ENCODE measurements at places on chromosomes 5 and 9.

DNA sequence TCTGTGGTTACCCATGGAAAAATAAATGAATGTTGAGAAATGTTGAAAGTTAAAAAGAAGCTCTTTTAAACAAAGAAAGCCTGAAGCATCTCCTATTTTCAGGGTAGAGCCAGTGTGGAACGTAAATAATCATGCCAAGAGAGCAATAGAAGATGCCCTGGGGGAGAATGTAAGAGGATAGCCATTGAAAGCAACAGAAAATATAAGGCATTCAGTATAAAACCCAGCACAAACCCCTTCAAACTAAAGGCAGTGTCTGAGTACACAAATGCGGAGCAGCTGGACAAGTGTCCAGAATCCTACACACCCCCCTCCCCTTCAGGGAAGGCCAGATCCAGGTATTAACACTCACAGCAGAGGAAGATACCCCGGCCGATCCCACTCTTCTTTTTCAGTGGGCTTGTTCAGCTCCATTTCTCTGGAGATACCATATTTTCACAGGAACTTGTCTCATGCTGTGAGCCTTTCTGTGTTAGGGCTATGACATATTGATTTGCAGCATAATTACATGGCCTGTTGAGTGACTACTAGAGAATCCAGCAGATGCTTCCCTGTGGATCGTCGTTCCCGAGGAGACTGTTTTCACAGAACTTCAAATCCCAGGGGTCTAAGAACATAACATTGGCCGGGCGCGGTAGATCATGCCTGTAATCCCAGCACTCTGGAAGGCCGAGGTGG, 101.2 kb downstream of the PLK2 start:
- no peaks in the 10 kb centered on the region for H3K27me3 ChIP-seq
- H3K4me3 ChIP-seq = no peak overlapping the region
- H3K27ac ChIP-seq = no peak overlapping the region
- no peaks in the 10 kb centered on the region for H3K36me3 ChIP-seq
- no peak for DNase-seq
- no peaks in the 10 kb centered on the region for H3K4me1 ChIP-seq

DNA sequence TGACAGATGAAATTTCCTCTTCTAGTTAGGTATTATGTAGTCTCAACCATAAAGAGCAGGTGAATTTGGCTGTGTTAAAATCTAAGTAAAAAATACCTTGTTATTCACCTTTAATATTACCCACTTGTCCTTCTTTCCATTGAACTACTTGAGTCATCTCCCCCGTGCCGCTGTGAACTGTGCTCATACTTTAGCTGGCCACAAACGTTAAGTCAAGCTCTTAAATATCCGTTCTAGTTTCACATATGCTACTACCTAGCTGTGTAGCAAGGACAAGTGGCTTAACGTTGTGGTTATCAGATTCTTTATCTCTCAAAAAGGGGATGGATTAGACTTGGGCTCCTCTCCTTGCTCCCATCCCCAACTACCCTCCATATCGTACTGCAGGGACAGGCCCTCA, 110.4 kb downstream of the EFNA5 start:
- no peaks in the 10 kb centered on the region for H3K36me3 ChIP-seq
- peaks cover 18% of the 10 kb centered on the region for H3K27me3 ChIP-seq
- DNase-seq = no peak
- no peak overlapping the region for H3K4me3 ChIP-seq

GRCh38 chr9:21082671-21083070, 4.9 kb upstream of the IFNB1 start:
- no peaks in the 10 kb centered on the region for H3K27me3 ChIP-seq
- no peak overlapping the region for H3K27ac ChIP-seq
- H3K36me3 ChIP-seq = no peaks in the 10 kb centered on the region
- no peak overlapping the region for H3K4me3 ChIP-seq

GRCh38 chr5:120372899-120373298, 91.2 kb upstream of the PRR16 start:
- peaks cover 3% of the 10 kb centered on the region for H3K36me3 ChIP-seq
- H3K27ac ChIP-seq = no peak overlapping the region
- no peak overlapping the region for H3K4me3 ChIP-seq
- H3K4me1 ChIP-seq = no peaks in the 10 kb centered on the region

DNA sequence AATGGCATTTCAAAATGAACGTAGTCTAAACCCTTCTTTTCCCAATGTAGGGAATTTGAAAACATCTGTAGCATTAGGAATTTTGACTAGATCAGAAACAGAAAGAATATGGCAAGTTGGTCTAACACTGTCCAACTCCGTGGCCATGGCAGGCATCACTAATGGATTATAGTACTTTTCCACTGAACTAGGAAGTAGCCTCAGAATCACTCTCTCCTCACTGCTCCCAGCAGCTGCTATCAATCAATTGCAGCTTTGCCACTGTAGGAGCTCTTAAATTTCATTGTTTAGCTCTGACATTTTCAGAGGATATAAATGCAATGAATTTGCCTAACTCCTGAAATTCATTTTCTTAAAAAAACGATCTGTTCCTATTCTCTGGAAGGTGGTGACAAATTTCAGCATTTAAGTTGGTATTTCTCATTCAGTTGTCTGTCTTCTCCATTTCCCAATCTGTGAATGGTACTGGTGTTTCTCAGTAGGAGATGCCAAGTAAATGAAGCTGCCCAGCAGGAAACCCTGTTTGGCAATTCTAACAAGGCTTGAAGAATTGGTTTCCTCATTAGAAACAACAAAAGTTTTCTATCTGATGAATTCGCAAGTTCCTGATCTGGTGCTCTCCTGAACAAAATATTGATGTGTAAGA, 64.7 kb downstream of the TLR4 start:
- H3K36me3 ChIP-seq = no peaks in the 10 kb centered on the region
- H3K27me3 ChIP-seq = peaks cover 12% of the 10 kb centered on the region
- H3K27ac ChIP-seq = no peak overlapping the region

GRCh38 chr5:113552620-113553019, 39.1 kb downstream of the YTHDC2 start:
- H3K27ac ChIP-seq = no peak overlapping the region
- no peak overlapping the region for H3K4me3 ChIP-seq
- H3K36me3 ChIP-seq = peaks cover 65% of the 10 kb centered on the region
- H3K4me1 ChIP-seq = peaks cover 5% of the 10 kb centered on the region
- H3K27me3 ChIP-seq = no peaks in the 10 kb centered on the region

GRCh38 chr9:71741926-71742648, 26.2 kb downstream of the CEMIP2 start:
- H3K27me3 ChIP-seq = no peaks in the 10 kb centered on the region
- H3K4me1 ChIP-seq = peaks cover 13% of the 10 kb centered on the region
- no peak for DNase-seq

DNA sequence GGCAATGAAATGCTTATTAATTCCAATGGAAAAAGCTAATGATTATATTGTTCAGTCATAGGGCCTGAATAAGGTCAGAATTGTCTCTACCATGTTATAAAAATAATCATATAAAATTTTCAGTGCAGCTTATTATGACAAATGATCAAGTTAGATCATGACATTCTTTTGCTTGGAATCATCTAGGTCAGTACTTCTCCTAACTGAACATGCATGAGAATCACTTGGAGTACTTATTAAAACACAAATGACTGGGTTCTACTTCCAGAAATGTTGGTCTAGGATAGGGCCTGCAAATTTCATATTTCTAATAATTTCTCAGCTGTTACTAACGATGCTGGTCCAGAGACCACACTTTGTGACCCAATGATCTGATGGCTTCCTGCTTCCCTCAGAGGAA, 806.0 kb upstream of the ZNF608 start:
- no peaks in the 10 kb centered on the region for H3K4me1 ChIP-seq
- H3K27me3 ChIP-seq = no peaks in the 10 kb centered on the region
- no peak overlapping the region for H3K27ac ChIP-seq
- H3K4me3 ChIP-seq = no peak overlapping the region
- no peak for DNase-seq

DNA sequence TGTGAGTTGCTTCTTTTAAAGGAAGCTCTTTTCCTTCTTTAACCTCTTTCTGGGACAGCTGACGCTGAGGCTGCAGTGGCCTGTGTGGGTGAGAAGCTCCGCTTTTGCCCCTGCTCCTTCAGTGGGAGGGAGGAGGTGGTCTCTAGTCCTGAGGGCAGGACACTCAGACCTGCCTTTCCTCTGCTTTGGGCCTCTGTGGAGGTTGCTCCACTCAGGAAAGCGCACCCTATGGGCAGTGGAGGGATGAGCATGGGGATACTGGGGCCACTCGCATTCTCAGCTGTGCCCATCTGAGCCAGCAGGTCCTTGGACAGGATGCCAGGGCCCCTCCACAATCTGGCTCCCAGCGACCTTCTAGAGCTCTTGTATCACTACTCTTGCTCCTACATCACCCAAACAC, 111.5 kb downstream of the NSG2 start:
- DNase-seq = no peak
- no peak overlapping the region for H3K4me3 ChIP-seq
- H3K27ac ChIP-seq = no peak overlapping the region
- peaks cover 2% of the 10 kb centered on the region for H3K27me3 ChIP-seq
- H3K4me1 ChIP-seq = no peaks in the 10 kb centered on the region

DNA sequence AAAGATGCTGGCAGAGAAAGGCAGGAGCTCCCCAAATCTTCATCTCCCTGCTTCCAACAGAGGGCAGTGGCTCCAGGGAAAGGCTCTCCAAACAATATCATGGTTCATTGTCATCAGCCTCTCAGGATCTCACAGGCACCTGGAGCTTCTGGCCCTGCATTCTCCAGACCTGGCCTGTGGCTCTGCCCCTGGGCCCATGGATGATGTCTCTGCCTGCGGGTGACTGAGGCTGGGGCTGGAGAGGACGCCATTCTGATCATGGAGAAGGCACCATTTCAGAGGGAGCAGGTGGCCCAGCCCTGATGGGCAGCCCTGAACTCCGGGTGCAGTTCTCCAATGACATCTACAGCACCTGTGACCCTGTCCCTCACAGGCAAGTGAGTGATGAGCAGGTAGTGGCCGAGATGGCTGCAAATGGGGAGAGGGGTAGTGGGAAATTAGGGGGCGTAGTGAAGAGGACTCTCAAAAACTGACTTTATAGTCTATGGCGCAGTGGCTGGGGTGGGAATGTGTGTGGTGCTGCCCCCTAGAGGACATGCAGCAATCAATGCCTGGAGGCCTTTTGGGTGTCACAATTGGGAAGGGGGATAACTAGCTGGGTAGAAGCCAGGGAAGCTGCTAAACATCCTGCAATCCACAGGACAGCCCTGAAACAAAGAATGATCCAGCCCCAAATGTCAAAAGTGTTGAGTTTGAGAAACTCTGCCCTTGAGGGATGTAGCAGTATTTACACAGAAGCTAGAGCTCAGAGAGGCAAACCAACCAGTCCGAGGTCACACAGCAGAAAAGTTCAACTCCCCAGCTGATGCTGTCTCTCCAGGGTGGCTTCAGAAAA, 3.2 kb downstream of the SH3PXD2B start:
- H3K27ac ChIP-seq = no peak overlapping the region
- no peaks in the 10 kb centered on the region for H3K36me3 ChIP-seq
- no peak overlapping the region for H3K4me3 ChIP-seq
- peaks cover 8% of the 10 kb centered on the region for H3K4me1 ChIP-seq
- peaks cover 57% of the 10 kb centered on the region for H3K27me3 ChIP-seq
- no peak for DNase-seq

DNA sequence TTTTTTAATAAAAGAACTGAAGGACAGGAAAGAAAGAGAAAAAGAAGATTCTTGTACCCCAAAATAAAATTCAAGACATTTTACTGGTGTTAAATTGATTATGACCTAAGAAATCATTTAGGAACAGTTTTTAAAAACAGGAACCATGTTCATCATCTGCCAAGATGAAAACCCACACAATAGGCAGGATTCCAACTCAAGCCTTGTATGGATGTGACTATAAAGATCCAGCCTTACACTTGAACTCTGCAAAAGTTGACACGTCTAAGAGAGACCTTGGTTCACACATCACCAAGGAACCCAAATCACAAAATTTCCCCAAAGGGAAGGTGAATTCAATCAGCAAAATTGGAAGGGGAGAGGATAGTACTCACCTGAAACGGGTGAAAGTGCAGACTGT, 82.6 kb downstream of the SMIM23 start:
- peaks cover 63% of the 10 kb centered on the region for H3K36me3 ChIP-seq
- H3K27me3 ChIP-seq = no peaks in the 10 kb centered on the region
- H3K4me1 ChIP-seq = peaks cover 15% of the 10 kb centered on the region
- H3K4me3 ChIP-seq = no peak overlapping the region
- H3K27ac ChIP-seq = no peak overlapping the region
- no peak for DNase-seq

DNA sequence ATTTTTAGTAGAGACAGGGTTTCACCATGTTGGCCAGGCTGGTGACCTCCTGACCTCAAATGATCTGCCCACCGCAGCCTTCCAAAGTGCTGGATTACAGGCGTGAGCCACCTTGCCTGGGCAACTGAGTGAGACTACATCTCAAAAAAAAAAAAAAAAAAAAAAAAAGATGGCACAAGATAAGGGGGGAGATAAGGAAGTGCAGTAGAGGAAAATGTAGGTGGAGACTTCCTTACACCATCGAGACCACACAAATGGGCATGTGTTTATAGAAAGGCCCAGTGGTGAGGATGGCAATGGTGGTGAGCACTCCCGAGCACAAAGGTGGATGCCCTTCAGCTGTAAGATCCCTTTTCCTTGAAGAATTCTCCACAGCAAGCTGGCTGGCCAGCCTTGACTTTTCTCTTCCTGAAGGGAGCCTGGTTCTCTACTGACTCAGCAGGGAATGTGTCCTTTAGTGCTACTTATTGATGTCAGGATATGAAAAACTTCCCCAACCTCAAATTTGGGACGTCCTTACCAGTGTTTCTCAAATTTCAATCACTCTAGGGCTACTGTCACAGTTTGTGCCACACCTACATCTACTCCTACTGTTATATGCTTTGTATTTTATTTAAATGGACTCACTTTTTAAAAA, 28.2 kb downstream of the ERGIC1 start:
- H3K27me3 ChIP-seq = no peaks in the 10 kb centered on the region
- peaks cover 9% of the 10 kb centered on the region for H3K4me1 ChIP-seq
- no peaks in the 10 kb centered on the region for H3K36me3 ChIP-seq
- no peak for DNase-seq

DNA sequence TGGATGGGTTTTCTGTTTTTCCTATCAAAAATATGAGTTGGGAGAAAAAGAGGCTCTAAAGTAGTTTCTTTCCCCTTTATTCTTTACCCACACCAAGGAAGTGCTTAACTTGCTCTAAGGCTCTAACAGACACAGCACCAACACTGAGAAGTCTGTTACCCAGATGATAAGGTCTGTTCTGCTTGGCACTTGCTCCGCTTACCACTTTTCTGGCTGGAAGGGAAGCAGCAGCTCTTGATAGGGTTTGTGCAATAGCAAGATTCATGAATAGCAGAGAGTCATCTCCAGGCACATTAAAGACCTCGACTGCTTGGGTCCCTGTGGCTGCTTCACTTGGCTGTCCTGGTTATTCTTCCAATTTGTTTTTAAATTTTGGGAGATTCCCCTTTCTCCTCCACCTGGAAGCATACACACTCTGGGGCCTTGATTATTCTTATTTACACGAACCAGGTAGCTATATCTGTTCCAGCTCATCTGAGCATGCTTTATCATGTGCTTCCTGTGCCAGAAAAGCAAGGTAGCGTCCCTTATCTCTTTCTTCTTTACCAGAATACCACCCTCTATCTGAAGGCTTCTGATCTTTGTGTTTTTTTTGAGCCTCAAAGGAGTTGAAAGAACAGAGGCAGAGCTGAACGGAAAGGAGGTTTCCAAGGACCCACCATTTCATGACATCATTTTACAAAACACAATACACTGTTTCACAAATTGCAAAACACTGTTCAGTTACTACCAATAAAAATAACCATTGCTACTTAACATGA, 24.8 kb downstream of the PPP3R2 start:
- no peak overlapping the region for H3K4me3 ChIP-seq
- no peaks in the 10 kb centered on the region for H3K27me3 ChIP-seq
- H3K36me3 ChIP-seq = peaks cover 13% of the 10 kb centered on the region
- H3K27ac ChIP-seq = no peak overlapping the region
- H3K4me1 ChIP-seq = peaks cover 19% of the 10 kb centered on the region

All from activated T-helper 2 cell treated with anti-CD3 and anti-CD28 coated beads, Interferon-gamma antibody, Interleukin-2, Interleukin-4, amounts not matched to agents 10 μg/mL and 5 μg/mL and 100 μg/mL, durations not matched to agents 14 hours and 24 hours and 36 hours (primary cell).